ENCODE measurements at places on chromosomes 7 and 10.

DNA sequence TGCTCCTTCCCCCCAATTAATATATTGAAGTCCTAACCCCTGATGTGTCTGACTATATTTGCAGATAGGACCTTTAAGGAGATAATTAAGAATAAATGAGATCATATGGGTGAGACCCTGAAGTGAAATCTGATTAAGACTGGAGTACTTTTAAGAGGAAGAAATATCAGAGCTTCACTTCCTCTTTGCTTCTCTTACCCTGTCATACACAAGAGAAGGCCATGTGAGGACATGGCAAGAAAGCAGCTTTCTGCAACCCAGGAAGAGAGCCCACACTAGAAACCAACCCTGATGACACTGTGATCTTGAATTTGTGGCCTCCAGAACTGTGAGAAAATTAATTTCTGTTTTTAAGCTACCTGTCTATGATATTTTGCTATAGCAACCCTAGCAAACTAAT lies 44.2 kb downstream of the JMJD1C start:
- DNase-seq, result no peak

GRCh38 chr7:42057331-42057730 lies 179.7 kb downstream of the GLI3 start:
- DNase-seq, result no peak

- no peak for DNase-seq
Measured at GRCh38 chr10:8840356-8840755, 785.9 kb downstream of the GATA3 start.

DNA sequence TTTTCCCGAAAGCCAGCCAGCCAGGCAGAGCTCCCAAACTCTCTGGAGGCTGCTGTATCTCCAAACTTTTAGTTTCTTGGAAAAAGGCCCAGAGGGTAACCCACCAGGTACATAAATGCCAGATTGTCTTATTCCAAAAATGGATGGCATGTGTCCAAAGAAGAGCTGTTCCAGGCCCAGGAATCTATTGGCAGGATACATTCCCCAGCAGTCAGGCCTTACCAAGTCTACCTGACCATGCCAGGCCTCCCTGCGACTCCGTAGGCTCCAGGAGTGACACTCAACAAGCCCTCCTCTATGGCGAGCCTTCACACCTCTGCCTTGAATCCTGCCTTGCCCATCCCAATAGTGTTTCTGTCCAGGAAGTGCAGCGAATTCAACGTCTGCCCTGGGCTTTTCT lies 95.6 kb downstream of the GRB10 start:
- DNase-seq, result no peak

DNA sequence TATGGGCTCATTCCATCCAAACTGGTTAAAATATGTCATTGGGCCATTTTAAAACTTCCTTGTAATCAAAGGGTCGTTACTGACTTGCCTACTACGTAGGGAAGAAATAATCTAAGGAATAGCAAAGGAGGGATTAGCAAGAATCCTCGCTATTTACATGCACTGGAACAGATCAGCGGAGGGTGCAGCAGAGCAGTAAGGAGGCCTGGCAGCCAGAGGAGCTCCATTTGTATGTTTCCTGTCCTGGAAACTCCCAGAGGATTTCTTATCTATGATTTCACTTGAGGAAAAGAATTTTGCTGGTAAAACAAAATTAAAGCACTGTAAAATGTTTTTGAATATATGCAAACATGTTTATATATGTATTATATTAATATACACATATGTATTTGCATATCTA lies 107.3 kb downstream of the TPK1 start:
- no peak for DNase-seq

GRCh38 chr7:114242992-114243507 lies 171.6 kb upstream of the FOXP2 start:
- no peak for DNase-seq

GRCh38 chr10:66349726-66350125 lies 576.1 kb upstream of the LRRTM3 start:
- DNase-seq, result no peak

GRCh38 chr10:71077796-71078453 lies 134.4 kb upstream of the UNC5B start:
- no peak for DNase-seq

- DNase-seq, result no peak
Measured at GRCh38 chr7:106039486-106040060, 72.5 kb downstream of the SYPL1 start.

GRCh38 chr7:56046721-56047445 lies 4.4 kb downstream of the PSPH start:
- no peak for DNase-seq

DNA sequence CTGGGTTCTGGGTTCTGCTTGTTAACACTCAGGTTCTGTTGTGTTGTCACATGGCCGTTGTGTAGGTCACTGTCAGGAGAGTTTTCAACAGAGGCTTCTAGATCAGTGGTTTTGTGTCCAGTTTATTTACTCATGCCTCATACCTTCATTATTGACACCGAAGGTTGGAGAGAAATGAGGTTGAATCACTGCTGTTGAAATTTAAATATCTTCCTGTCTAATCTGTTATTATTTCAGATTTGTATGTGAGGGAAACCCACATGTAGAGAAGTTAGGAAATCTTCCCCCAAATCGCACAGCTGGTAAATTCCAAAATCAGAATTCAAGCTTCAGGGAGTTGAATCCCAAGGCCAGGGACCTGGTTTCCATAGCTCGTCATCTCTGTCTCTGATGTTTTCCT lies 28.3 kb upstream of the KLF6 start:
- DNase-seq, result no peak

DNA sequence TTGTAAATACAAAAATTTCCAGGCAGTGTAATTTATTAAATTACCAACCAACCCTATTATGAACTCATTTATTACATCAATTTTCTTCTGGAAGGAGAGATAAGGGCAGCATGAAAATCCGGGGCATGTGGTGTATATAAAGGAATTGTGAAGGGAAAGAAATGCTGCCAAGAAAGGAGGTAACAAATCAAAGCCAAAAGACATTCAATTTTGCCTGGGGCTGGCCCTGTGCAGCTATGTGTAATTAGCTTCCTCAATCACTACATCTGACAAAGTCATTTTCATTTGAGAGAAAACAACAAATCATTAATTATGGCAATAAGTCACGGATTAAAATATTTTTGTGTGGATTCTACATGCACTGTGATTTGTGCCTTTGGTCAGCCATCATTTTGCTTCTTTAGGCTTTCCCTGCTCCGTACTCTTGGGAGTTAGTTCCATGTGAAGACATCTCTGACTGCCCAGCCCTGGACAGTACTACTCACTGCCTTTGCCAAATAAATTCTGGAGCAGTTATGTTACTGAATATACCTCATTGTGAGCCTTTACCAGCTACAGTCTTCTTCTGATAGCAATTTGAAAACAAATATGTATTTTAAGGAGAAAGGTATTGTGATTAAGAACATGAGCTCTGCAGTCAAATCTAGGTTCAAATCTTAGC lies 191.7 kb downstream of the RELN start:
- DNase-seq, result no peak

Data from putamen (tissue), 1 donor.